Fibroblast of the conjunctiva (primary cell): ENCODE measurements at places on chromosomes 11 and 22.

DNA sequence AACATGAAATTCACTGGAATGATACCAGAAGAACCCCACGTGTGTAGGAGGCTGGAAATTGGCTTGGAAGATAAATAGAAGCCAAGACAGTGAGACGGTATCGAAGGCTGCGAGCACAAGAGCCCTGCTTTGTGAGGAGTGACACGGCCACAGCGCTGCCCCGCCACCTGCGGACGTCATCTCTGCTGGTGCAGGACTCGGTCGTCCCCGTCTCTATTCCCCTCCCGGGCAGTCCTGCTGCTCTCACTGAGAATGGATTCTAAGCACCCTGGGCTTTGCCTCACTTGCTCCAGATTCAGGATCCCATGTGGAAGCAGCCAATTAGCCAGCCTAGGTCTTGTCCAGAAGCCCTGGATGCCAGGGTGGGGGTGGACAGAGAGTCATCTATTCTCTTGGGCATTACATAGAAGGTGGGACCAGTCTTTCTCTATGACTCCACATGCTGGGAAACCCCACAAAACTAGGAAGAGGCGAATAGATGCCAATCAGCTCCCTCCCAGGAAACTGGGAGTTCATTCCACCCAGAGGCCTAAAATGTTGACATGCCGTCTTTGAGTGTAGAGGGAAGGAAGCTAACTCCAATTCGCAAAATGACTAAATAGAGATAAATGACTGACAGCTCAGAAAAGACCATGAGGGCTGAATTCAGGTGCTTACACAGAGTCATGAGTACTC is 25.1 kb downstream of the APOL3 start:
- DNase-seq, result no peak

DNA sequence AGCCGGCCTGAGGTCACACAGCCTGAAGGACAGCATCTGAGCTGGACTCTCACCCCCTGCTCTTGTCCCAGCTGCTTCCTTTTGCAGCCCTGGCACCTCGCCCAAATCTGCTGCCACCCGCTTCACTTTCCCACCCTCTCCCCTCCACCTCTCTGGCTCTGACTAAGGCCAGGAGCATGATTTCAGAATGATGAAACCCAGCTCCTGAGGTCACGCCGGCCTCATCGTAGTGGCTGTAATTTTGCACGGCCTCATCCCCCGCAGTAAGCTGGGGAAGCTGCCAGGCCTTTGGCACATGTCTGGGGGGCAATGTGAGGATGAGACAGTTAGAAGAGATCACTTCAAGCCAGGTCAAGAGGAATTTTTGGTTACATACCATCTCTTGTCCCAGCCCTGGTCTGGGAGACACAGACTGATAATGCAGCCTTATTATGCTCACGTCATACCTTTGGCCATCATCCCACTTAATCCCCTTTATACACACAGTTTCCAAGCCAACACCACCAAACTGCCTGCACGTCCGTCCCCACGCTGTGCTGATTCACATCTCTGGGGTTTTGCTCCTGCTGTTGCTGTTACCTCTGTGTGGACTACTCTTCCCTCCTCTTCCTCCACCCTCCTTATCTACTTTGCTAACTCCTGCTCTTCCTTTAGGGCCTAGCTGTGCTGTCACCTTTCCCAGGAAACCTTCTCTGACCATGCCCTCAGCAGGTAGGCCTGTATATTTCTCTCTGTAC is 58.1 kb downstream of the CHRDL2 start:
- DNase-seq, result peak; percentile 92

- no peak for DNase-seq
Measured at GRCh38 chr11:110339456-110340250, 43.2 kb upstream of the RDX start.

DNA sequence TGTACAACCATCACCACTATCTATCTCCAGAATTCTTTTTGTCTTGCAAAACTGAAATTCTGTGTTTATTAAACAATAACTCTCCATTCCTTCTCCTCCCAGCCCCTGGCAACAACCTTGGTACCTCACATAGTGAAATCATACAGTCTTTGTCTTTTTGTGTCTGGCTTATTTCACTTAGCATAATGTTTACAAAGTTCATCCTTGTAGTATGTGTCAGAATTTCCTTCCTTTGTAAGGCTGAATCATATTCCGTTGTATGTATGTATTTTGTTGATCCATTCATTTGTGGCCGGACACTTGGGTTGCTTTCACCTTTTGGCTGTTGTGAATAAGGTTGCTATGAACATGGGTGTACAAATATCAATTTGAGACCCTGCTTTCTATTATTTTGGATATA is 243.7 kb upstream of the TBCEL start:
- DNase-seq, result no peak

- no peak for DNase-seq
Measured at GRCh38 chr22:20205464-20205963, 54.7 kb upstream of the CCDC188 start.

DNA sequence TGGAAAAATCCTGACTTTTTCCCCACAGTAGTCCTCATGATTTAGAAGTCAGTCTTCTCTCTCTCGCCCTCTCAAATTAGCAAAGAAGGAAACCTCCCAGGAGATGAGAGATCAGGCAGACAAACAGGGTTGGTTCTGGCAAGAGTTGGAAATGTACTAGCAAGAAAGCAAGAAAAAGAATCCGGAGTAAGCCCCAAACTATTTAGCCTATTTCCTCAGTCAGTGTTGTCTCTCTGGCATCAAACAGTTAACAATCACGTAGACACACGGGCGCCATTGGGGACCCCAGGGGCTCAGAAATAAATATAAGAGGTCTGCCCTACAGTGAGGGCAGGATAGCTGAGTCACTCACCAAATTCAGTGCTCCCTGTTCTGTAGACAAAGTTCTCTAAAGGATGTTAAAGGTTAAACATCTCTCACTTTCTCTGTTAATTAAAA is 4.7 kb downstream of the C11orf52 start:
- peak; percentile 63 for DNase-seq
